ENCODE measurements at places on chromosomes 4 and X. TPM values are rescaled to one million over a fixed set of nuclear protein-coding genes. Genes with fewer than 3 reads are reported as not detected.
A peak's percentile ranks its signal among the peaks of the same experiment; 100 is the strongest.

- DNase-seq: no peak
Measured at GRCh38 chr4:123415977-123416376, 19.4 kb downstream of the SPRY1 start.

- DNase-seq: no peak
Measured at GRCh38 chr4:173943547-173943946, 339.9 kb downstream of the FBXO8 start.

GRCh38 chr4:52032005-52032404, 6.1 kb downstream of the SGCB start:
- DNase-seq: no peak

DNA sequence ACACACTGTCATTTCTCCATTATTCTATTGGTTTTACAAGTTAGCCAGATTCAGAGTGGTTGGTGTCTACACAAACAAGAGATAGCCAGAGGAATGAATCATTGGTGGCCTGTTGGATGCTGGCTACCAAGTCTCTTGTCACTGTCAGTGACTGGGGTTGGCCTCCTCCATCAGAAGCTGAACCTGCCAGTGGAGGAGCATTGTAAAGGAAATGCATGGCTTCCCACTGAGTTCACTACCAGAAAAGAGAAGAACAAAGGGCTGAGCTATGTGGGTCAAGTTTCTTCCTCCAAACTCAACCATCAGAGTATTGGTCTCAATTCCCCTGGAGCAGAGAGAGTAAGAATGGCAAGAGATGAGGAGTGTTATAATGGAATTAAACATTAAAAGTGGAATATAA, 26.5 kb upstream of the ANKRD50 start:
- no peak for DNase-seq

GRCh38 chrX:110877326-110877725, 81.7 kb upstream of the CHRDL1 start:
- DNase-seq: no peak

GRCh38 chr4:22762548-22762947, 69.8 kb downstream of the GBA3 start:
- DNase-seq: no peak

DNA sequence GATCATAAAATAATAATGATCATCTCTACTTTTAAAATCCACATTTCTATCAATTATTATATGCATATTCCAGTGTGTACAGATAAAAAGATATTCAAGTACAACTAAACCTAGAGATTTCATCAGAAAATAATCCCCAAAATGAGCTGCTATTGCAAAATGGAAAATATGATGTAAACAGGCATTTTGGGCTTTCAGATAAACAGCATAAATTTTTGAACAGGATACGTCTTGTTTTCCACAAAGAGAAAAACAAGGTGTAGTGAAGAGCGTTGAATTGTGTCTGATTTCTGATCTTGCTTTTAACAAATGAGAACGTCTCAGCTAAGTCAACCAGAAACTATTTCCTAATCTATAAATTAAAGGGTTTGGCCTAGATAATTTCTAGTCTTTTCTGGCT, 349.6 kb upstream of the FTHL17 start:
- DNase-seq: no peak

DNA sequence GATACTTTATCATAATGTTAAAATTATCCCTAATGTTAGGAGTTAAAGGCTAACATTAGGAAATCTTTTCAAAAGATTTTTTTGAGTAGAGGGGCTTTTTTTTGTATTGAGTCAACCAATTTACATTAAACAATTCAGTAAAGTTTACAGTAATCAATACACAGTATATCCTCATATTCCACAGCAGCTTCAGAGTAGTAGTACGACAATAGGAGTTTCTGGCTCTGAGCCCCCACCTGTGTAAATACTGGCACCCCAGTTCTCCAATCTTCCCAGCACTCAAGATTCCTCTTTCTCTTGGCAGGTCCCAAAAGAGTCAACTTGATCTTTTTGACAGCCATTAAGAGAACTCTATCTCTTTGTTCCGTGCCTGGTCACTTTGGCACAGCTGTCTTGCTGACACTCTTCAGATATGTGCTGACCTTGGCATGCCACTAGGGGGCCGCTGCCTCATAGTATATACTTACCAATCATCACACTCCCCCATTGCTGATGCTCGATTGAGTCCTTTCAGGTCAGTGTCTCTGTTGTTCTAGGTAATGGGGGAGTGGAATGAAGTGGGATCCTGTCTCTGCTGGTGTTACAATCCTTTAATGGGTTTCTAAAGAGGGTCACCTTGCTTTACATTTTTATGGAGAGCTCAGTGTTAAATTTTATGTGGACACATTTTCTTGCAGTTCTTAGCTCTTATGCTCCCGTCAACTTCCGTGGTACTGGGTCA, 19.5 kb upstream of the CCNI start:
- DNase-seq: peak; percentile 76

- no peak for DNase-seq
Measured at GRCh38 chr4:133960975-133961374, 240.6 kb downstream of the PABPC4L start.

DNA sequence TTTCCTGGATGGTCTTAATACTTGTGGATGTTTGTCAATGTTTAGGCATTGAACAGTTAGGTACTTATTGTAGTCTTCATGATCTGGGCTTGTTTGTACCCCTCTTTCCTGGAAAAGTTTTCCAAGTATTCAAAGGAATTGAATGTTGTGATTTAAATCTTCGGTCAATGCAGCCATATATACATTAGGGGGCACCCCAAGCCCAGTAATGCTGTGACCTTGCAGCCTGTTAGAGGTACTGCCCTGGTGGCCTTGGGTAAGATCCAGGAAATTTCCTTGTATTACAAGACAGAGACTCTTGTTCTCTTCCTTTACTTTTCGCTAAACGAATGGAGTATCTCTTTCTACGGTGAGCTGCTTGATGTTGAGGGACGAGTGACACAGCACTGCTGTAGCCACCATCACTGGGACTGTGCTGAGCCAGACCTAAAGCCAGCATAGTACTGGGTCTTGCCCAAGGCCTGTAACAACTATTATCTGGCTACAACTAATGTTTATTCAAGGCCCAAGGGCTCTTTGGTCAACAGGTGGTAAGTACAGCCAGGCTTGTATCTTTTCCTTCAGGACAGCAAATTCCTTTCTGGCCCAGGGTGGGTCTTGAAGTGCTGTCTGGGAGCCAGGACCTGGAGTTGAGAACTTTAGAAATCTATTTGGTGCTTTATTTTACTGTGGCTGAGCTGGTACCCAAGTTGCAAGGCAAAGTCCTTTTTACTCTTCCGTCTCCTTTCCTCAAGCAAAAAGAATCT, 118.3 kb upstream of the ATOH1 start:
- DNase-seq: no peak

DNA sequence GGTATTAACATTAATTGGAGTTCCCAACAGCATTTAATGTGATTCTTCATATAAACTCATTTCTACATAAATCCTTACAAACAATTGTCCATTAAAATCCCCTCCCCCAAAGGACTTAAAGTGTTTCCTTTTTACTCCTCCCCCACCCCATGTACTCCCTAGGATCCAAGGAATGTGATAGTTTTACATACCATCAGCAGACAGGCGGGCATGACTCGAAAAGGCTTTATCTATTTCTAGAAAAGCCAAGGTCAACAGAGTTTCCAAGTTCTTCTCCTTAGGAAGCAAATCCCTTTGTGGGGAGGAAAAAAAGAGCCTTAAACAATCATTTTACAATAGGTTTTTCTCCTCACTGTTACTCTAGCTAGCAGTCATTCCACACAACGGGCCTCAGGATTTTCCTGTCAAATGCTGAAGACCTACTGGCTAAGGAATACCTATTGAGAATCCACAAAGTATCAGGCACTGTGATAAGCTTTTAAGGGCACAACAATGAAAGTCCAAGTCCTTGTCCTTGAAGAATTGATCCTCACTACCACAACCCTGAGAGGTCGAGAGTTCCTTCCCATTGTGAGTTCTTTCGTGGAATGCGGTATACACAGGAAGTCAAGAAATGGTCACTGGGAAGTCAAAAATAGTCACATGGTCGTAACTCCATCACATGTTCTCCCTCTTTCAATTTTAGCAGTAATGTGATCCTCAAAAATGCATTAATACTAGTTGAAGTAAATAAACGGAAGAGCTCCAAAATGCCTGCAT, 7.2 kb downstream of the PPM1K start:
- DNase-seq: no peak

DNA sequence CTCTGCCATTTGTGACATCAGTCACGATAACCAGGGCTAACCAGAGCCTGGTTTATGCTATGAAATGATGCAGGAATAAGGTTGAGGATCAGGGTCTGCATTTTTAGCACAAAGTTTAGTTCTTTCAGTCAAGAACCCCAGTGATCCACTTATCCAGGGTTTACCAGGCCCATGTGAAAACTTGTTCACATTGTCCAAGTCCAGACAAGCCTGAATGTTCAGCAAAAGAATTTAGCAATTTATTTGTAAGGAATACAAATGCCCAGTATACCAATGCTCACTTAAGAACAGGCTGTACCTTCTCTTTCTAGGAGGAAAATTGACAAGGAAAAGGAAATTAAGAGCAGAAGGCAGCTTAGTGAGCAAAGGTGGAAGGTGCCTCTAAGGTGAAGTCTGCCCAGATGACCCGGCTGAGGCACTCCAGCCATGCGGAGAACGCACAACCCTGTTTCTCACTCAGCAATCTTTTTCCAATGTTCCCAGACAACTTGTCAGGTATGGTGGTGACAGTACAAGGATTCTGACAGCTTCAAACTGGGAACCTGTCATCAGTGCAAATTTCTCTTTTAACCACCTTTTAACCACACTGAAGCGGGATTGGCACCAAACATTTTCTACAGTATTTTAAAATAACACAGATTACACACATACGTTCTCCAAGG, 54.0 kb downstream of the TBC1D9 start:
- DNase-seq: no peak

- peak; percentile 73 for DNase-seq
Measured at GRCh38 chrX:21745756-21746155, 12.2 kb downstream of the SMPX start.

GRCh38 chr4:8093587-8094274, 64.9 kb downstream of the ABLIM2 start:
- DNase-seq: no peak

DCAF16 gene
- 54.0 TPM for total RNA-seq

GPR50 gene
- not detected for total RNA-seq

KANTR gene
- total RNA-seq: 14.3 TPM

SETD7 gene
- total RNA-seq: 59.4 TPM

CFAP47 gene
- total RNA-seq: 0.22 TPM

RNF212 gene
- not detected for total RNA-seq

MYOZ2 gene
- total RNA-seq: not detected

DDIT4L gene
- total RNA-seq: not detected

CACNA1F gene
- total RNA-seq: not detected

Data from Karpas-422 (cell line).